ENCODE measurements at places on chromosomes 11 and 22.

DNA sequence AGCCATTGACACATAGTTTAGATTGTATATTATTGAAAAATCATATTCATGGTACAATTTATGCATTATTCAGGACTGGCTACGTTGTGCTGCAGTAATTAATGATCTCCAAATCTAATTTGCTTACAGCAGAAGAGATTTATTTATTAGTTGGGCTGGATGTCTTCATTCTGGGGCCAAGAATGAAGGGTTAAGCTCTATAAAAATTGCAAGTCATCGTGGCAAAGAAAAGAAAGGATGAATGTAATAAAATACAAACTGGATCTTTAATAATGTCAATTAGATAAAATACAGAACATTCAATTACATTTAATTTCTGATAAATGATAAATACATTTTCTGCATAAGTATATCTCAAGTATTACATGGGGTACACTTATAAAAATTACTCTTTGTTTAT, 151.8 kb upstream of the ANO5 start:
- DNase-seq = no peak

DNA sequence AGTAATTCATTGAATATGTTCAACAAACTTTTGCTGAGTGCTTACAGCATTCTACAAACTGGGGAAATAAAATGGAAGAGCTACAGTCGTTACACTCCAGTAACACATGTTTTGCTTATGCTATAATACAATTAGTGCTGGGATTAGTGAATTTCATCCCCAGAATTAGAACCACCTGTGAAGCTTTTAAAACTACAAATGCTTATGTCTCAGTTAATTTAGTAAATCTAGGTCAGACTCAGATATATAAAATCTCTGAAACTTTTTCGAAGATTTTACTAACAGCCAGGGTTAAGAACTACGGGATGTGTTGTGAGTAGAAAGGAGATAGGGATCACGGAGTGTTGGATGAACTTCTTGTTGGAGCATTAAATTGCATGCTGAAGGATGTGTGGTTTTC, 33.7 kb upstream of the EED start:
- DNase-seq = no peak

DNA sequence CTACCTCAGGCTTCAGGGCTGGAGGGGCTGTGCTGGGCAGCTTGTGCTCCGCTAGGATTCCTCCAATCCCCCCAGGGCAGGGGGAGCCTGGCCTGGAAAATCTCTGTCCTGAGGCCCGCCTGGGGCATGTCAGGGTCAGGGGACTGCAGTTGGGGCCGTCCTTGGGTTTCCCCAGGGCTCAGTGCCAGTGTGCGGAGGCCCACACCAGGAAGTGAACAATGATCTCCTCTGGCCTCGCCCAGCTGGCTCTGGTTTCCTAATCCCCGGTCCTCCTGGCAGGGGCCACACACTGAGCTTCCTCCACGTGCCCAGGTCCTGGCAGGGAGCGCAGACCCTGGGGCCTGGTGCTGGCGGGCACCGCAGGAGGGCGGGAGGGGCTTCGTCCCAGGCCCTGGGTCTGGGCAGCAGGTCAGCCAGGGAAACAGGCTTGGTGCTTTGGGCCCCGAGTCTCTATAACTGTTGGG, 1.4 kb upstream of the MUC2 start:
- DNase-seq = no peak

GRCh38 chr11:62128835-62129234, 5.0 kb downstream of the INCENP start:
- no peak for DNase-seq

- peak; percentile 39 for DNase-seq
These were observed at the start of gene PKNOX2 for GRCh38 chr11:125164422-125165110. Gene PKNOX2 (plus strand): TSS chr11:125164751. CDS start chr11:125351306, 186,555 bp downstream.

GRCh38 chr11:25242928-25243327, 746.1 kb downstream of the LUZP2 start:
- DNase-seq = no peak
